ENCODE measurements at places on chromosomes 5 and 9.

- ATAC-seq: no peak
Observed at GRCh38 chr9:109482391-109482916, 15.7 kb downstream of the PTPN3 start.

DNA sequence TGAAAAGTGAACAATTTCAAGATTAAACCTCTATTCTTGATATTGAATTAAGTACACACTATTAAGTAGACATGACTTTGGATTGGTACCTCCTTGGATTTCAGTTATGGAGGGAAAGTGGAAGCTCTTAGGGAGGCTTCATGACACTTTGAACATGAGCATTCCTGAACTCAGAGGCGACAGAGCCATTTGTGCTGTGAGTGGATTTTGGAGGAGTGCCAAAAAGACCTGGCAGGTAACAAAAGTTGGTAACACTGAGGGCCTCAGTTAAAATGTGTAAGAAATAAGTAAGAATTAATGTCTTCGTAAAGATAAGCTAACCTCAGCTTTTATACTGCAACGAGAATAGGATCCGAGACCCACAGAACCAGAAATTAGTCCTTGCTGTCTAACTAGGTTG, 356.7 kb downstream of the ARRDC3 start:
- no peak for ATAC-seq

DNA sequence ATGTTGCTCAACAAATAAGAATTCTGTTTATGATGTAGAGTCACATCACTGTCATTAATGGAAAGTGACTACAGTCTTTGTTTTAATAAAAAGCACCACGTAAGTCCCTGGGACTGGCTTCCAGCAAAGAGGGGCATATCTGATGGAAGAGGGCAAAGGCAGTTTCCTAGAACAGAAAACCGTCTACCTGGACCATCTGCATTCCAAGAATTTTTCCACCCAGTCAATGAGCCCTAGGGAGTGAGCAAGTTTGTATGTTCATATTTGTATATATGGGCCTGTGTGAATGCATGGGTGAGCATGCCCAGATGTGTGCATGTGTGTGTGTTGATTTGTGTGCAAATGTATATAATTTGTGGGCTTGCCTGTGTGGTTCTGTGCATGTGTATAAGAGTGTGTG, 156.8 kb upstream of the SEMA6A start:
- ATAC-seq: no peak

GRCh38 chr5:60594715-60595477, 105.1 kb downstream of the DEPDC1B start:
- no peak for ATAC-seq

Data from stimulated activated memory B cell treated with anti-CD40 and anti-IgM and Interleukin-4, amounts not matched to agents 10 μg/mL and 1 μg/mL and 100 μg/mL, for 72 hours (primary cell).